H1 (cell line): ENCODE measurements at places on chromosomes 16 and 17. TPM values are rescaled to one million over a fixed set of nuclear protein-coding genes. Genes with fewer than 3 reads are reported as not detected.

DNA sequence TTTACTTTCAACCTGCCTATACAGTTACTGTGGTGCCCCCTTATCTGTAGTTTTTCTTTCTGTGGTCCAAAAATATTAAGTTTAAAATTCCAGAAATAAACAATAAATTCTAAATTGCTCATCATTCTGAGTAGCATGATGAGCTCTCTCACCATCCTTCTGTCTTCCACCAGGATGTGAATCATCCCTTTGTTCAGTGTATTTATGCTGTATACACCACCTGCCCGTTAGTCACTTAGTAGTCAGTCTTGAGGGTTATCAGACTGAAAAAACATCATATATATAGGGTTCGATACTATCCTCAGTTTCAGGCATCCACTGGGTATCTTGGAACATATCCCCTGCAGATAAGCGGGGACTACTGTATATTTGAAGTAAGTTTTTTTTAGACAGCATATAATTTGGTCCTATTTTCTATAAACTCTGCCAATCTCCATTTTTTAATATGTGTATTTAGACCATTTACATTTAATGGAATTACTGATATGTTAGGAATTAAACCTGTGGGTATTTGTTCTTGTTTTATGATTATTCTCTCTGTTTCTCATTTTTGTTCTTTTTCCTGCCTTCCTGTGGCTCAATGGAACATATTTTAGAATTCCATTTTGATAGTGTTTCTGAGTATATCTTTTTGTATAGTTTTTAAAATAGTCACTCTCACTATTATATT, 31.0 kb downstream of the TBX21 start:
- H3K27me3 ChIP-seq, result no peaks in the 10 kb centered on the region
- H3K4me1 ChIP-seq, result no peaks in the 10 kb centered on the region
- no peak overlapping the region for H3K27ac ChIP-seq

DNA sequence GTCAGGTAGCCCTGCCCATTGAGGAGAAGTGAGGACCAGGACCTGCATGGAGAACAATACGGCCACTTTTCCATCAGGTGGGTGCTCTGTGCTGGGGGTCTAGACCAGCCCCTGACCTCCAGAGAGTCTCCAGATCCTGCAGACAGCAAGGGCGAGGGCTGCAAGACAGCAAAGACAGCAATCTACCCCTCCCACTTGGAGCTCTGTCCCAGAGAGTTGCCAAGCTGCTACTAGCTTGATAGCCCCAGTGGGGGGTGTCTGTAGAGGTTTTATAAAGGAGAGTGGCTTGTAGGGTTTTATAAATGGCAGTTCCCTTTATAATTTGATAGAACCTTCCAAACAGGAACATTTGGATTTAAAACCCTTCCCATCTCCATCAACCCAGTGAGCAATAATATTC, 16.7 kb upstream of the SLFN11 start:
- H3K36me3 ChIP-seq, result no peaks in the 10 kb centered on the region
- DNase-seq, result no peak
- H3K4me1 ChIP-seq, result no peaks in the 10 kb centered on the region
- H3K27ac ChIP-seq, result no peak overlapping the region
- no peaks in the 10 kb centered on the region for H3K27me3 ChIP-seq

The GPRC5C gene
- 17.1 and 18.3 TPM in 2 replicates for total RNA-seq

The TBC1D24 gene
- 18.6 and 21.5 TPM in 2 replicates for total RNA-seq

DNA sequence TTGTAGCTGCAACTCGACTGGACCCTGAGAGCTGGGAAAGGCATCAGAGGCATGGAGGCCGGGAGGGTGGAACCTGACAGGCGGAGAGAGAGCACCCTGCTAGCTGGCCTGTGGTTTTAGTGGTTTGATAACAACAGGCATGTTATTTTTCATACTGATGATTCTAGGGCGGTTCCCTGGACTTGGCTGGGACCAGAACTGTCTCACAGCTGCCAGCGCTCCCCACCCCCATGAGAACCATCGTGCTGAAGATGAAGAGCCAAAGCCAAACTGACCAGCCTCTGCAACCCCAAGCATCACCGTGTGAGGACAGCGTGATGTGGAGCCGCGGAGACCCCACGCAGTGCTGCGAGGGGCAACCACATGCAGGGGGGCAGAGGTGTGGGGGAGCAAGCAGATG, 28.5 kb downstream of the MXRA7 start:
- peaks cover 15% of the 10 kb centered on the region for H3K4me1 ChIP-seq
- no peak overlapping the region for H3K27ac ChIP-seq
- H3K27me3 ChIP-seq, result no peaks in the 10 kb centered on the region
